ENCODE measurements at places on chromosomes 7 and 10.

- DNase-seq = no peak
These were observed 8.3 kb downstream of the SLC37A3 start for GRCh38 chr7:140390034-140390433.

DNA sequence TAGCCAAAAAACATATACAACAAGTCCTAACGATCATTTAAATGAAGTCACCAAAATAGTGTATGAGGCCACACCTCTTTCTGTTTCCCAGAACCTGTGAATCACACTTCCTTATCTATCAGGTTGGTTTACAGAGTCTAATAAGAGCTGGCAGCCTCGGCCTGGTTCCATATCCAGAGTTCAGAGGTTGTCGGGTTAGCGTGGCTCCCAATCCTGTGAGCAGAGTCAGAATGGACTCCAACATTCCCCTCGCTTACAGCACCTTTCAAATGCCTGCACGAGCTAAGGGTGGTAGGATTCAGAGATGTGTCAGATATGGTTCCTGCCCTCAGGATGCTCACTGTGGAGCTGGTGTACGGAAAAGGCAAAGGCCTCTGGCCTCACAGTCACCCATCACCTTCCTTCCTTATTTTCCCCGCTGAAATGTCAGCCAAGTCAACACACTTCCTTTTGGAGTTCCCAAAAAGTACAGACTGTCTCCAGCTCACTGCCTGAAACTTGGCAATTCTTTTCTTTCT is 6.0 kb downstream of the IL15RA start:
- no peak for DNase-seq

GRCh38 chr10:56632537-56632936 is 271.5 kb upstream of the ZWINT start:
- DNase-seq = no peak

- no peak for DNase-seq
These were observed 105.3 kb downstream of the FRMD4A start for GRCh38 chr10:14225379-14225778.

DNA sequence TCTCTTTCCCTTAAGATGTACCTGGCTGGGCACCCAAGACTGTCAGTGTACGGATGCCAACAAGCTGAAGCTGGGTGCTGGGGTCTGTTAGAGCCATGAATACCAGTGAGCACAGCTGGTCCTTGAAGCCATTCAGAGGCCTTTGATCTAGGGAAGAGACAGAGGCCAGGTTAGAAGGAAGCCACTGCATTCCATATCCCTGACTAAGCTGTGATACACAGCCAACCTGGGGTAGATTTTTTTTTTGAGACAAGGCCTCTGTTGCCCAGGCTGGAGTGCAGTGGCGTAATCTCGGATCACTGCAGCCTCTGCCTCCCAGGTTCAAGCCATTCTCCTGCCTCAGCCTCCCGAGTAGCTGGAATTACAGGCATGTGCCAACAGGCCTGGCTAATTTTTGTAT is 20.8 kb downstream of the ZDHHC16 start:
- no peak for DNase-seq

- DNase-seq = peak; percentile 23
These were observed 1.3 kb downstream of the CASP2 start for GRCh38 chr7:143289421-143289820.

- no peak for DNase-seq
These were observed 736.9 kb upstream of the COBL start for GRCh38 chr7:52053525-52053924.

DNA sequence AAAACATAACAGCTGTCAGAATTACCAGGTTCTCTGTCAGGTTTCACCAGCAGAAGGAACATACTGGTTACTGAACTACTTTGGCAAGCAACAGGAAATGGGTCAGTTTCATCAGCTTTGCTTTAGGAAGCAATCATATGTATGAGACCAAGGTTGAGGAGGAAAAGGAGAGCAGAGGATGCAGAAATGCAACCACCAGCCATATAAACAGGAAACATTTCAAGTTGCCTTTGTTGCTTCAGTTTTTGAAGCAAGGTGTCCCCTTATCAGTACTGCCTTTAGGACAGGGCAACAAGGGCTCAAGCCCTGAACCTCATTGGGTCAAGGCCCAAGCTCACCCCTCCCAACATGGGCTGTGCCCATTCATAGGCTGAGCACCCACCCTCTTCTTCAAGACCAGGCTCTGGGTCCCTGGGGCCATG is 10.2 kb downstream of the HIPK2 start:
- peak; percentile 91 for DNase-seq

GRCh38 chr7:50119815-50120637 is 27.0 kb upstream of the ZPBP start:
- DNase-seq = peak; percentile 19

DNA sequence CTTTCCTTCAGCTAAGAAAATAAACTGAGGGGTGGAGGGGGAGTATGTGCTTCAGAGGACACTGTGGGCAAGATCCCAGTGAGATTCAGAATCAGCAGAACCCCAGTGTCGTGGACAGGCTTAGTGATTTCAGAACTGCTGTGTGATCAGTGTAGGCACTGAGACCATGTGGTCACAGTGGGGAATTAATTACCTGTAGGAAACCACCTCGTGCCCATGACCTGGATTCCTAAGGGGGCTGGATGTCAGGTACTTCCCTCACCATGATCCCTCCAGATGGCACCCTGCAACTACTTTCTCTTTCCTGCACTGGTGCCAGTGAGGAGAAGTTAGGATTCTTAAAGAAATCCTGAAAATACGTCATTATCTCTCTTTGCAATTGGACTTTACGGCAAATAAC is 64.4 kb downstream of the HBP1 start:
- no peak for DNase-seq

GRCh38 chr10:15320522-15321203 is 50.4 kb downstream of the FAM171A1 start:
- no peak for DNase-seq

- DNase-seq = no peak
These were observed 7.9 kb upstream of the ZNF22 start for GRCh38 chr10:44992732-44993225.

- DNase-seq = no peak
These were observed 47.0 kb upstream of the BICC1 start for GRCh38 chr10:58465629-58466028.

- DNase-seq = no peak
These were observed 24.9 kb upstream of the CACNA2D1 start for GRCh38 chr7:82468435-82468834.

GRCh38 chr7:1562597-1563051 is 6.6 kb upstream of the TMEM184A start:
- DNase-seq = no peak

GRCh38 chr7:2936891-2937580 is 92.9 kb upstream of the GNA12 start:
- no peak for DNase-seq

GRCh38 chr7:55504967-55505658 is 67.2 kb downstream of the VOPP1 start:
- DNase-seq = no peak

GRCh38 chr10:131982185-131982756 is 548 bp upstream of the BNIP3 start:
- no peak for DNase-seq

- DNase-seq = no peak
These were observed 13.6 kb downstream of the PDK4 start for GRCh38 chr7:95582578-95583293.

DNA sequence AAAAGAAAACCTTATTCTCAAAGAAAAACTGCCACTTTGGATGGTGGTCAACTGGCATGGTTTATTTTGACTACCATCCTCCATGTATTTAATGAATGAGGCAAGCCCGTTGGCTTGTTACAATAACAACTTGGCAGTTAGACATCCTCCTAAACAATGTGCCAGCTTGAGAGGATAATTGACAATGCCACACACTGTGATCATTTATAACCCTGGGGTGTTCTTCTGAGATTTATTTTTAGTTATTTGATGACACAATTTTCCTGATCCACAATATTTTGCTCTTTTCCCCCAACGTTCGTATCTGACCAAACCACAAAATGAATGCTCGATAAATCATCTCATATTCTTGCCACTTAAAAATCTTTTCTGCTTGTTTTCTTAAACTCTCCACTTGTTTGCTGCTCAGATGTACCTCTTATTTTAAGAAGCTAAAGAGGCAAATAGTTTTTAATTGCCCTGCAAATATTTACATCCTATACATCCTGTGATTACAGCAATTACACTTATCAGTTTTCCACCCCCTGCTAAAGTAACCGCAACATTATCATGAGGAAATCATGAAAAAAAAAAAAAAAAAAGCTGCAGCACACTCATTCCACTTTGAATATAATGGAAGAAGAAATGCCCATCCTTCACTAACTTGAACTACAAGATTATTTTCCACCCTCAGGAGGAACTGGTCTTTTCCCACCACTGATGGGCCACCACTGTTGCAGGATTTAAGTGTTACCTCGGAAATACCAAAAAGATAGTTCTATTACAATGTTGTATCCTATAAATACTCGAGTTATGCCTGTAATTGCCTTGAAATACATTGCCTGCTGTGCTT is 119.9 kb downstream of the MBL2 start:
- no peak for DNase-seq

DNA sequence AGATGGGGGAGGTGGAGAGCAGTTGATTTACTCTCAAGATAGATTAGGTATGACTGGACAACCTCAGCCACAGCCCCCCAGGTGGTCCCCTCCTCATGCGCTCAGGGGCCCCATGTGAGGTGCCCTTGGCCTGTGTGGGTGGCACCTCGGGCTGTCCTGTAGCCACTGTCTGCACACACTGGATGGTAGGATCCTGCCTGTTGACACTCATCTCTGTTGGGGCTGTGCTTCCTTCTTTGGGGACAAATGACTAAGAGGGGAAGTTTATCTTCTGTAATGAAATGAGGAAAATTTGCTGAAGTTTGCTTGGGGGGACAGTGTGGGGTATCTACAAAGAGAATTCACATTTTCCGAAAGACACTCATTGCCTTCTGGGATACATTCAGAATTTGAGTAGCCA is 53.6 kb upstream of the ANTXRL start:
- no peak for DNase-seq

- no peak for DNase-seq
These were observed 75.2 kb upstream of the LAMB4 start for GRCh38 chr7:108205311-108205710.

DNA sequence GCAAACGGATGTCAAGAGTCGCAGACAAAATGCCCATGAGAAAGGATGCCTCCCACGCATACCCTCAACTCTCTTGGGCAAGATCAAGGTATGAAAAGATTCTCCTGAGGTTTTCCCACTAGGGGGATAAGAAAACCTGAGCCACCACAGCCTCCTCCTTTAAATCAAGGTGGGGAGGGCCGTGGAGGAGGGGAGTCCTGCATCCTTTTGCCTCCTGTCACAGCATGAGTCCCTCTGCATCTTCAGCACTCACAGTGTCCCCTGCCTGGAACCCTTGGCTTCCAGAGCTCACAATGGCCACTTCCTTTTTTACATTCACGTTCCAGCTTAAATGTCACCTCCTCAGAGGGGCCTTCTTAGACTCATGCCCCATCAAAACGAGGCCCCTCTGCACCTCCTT is 207.6 kb downstream of the GLI3 start:
- no peak for DNase-seq

GRCh38 chr7:79876848-79877252 is 257.8 kb upstream of the GNAI1 start:
- DNase-seq = no peak

GRCh38 chr10:68348265-68348741 is 15.6 kb upstream of the PBLD start:
- DNase-seq = peak; percentile 36

DNA sequence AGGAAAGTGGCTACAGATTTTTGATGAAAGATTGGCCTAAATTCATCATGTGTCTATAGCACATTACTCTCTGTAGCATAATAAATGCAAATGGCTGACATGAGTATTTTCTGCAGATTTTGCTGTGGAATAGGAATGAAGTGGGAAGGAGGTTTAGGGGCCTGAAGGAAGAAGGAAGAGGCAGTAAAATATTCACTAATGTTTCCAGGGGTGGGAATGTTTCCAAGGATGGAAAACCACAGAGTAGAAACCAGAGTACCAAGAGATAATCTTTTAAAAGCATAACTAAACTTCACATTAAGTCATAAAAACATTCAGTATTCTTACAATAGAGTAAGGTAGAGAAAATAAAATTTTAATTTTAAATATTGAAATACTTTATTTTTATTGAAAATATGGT is 267.8 kb downstream of the BICC1 start:
- no peak for DNase-seq

All from AML-193 (cell line).